Uterine smooth muscle cell (primary cell): ENCODE measurements at places on chromosomes 7 and 10. TPM values are rescaled to one million over a fixed set of nuclear protein-coding genes. Genes with fewer than 3 reads are reported as not detected.

The CHST15 gene
- total RNA-seq: 4.6 and 6.5 TPM in 2 replicates

The PPP1R17 gene
- total RNA-seq: under 0.01 TPM in 1 of 2 replicates, not detected in the other

The NANOS1 gene
- total RNA-seq: under 0.01 and 0.37 TPM in 2 replicates

The CYP2C19 gene
- total RNA-seq: not detected in 2 replicates

The AFAP1L2 gene
- total RNA-seq: 0.22 and 1.4 TPM in 2 replicates

The VAX1 gene
- not detected in 2 replicates for total RNA-seq

The MAP3K8 gene
- 4.1 and 4.5 TPM in 2 replicates for total RNA-seq

The TMEM184A gene
- 0.11 TPM in 1 of 2 replicates, not detected in the other for total RNA-seq
